ENCODE measurements at places on chromosomes 16 and 17.

GRCh38 chr16:28985211-28986041 is 574 bp downstream of the LAT start:
- DNase-seq = no peak

- DNase-seq = no peak
These were observed 2.8 kb upstream of the KSR1 start for GRCh38 chr17:27453471-27453870.

GRCh38 chr16:73176577-73177013 is 128.7 kb upstream of the ZFHX3 start:
- DNase-seq = no peak

DNA sequence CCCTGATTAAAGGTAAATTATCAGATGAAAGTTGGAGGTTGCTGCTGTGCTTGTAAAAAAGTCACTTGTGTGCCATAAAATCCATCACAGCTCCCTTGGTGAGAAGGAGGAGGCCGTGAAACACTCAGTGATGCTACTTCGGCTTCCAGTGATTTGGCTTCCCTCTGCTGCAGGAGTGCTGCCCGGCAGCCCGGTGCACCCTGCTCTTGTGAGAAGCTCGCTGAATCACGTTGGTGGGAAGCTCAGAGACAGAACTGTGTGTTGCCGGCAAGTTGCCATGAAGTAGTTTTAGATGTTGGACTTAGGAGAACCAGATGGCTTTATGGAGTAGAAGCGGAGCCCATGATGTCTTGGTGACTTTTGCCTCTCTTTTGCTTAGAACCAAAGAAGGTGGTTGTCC is 33.3 kb downstream of the MSI2 start:
- no peak for DNase-seq

GRCh38 chr17:58411408-58411894 is 5.9 kb downstream of the RNF43 start:
- no peak for DNase-seq

- DNase-seq = no peak
These were observed 129.5 kb downstream of the CDH13 start for GRCh38 chr16:82756283-82756599.

DNA sequence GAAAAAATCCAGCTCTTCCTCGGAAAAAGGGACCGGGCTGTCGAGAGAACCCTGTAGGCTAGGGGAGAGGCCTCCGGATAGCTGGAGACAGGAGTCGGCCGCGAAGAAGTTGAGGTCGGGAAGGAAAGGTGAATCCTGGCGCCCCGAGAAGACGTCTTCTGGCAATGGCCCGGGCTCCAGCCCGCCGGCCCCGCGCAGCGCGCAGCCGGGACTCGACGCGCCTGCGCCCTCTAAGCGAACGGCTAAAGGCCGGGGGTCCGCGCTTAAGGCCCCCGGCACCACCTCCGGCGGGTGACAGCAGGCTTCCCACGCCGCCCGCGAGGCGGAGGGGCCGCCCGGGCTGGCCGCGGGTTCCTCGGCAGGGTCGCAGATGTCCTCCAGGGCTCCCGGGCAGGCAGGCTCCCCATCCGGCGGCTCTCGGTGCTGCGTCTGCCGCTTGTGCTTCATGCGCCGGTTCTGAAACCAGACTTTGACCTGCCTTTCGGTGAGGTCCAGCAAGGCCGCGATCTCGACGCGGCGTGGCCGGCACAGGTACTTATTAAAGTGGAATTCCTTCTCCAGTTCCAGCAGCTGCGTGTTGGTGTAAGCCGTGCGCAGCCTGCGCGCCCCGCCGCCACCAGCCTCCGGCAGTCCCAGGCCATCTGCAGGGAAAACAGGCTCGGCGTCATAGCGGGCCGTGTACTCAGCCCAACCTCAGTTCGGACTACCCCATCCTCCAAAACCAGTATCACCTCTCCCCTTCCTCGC is 1.6 kb downstream of the HOXB2 start:
- DNase-seq = peak; percentile 79
